ENCODE measurements at places on chromosomes 2 and 18.

GRCh38 chr2:207139552-207139951, 26.2 kb downstream of the KLF7 start:
- DNase-seq = no peak

- DNase-seq = no peak
Measured at GRCh38 chr2:32874931-32875330, 71.8 kb upstream of the LTBP1 start.

GRCh38 chr2:233817995-233818638, 36.2 kb downstream of the HJURP start:
- DNase-seq = no peak

DNA sequence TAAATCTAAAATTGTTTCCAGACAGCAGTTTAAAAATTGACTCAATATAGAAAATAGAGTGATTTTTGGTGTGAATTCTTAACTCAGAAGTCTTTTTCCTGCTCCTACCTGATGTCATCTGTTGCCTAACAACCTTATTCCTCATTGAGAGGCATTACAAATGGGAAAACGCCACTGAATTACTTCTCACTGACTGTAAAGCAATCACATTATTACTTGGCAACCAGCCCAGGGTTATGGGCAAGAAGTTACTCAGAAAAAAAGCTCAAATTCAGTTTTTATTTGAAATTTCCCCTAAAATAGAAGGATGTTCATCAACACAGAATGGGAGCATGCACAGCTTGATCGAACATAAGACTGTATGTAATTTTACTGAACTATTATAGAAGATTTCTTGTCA, 201.8 kb upstream of the GULP1 start:
- no peak for DNase-seq

- DNase-seq = no peak
Measured at GRCh38 chr18:61992923-61993322, 100.1 kb upstream of the RNF152 start.

DNA sequence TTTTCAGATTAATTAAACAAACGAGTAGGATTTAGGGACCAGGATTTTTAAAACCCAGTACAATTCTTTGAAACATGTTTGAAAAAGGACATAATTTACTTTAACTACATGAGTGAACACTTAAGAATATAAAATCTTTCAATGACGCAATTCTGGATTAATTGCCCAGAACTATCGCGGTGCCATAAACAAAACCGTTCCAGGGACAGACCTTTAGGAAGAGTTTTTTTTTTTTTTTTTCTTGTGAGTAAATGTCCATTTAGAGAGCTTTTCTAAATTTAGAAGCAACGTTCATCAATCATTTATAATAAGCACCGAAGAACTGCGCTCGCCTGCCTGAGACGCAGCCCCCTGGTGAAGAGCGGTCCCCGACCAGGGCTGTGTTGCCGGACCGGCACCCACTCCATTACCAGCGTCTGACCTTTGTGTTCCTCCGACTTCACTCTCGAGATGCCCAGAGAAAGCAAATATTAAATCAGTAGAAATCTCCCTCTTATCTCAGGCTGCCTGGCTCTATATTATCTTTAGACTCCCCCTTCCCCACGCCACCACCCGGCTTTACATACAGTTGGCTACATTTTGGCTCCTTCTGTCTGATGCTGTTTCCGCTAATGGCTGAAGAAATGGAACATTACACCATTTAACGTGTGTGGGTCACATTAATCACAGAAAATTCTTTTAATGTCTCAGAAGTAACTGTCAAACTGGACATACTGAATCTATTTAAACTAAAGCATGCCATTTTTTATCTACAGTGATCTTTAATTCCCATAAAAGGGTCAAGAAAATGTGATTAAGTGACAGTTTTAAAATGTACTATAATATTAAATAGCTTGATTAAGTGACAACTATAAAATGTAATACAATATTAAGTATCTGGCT, 364.0 kb upstream of the MEIS1 start:
- no peak for DNase-seq

DNA sequence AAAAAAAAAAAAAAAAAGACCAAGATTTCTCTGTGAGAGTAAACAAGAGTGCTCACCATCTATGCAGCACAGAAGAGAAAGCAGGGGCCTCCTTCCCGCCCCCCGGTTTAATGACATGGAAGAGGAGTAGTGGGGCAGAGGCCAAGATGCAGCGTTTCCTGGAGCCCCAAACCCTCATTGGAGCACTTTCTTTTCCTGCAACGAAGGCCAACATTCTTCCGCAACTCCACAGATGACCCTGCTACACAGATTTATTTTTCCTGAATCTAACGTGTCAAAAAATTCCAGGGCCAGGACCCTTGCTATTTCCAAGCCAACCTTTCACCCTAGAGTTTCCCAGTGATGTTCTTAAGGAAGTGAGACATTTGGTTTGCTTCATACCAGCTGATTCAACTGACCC, 189.6 kb downstream of the MIB1 start:
- DNase-seq = no peak

DNA sequence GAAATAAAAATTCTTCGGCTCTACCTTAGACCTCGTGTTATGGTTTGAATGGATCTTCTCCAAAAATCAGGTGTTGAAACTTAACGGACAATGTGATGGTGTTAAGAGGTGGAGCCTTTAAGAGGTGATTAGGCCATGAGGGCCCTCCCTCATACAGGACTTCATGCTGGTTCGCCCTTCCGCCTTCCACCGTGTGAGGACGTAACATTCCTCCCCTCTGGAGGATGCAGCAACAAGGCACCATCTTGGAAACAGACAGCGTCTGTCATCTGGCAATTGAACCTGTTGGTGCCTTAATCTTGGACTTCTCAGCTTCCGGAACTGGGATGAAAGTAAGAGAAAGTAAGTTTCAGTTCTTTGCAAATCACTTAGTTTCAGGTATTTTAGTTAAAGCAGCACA, 126.3 kb upstream of the SPRED2 start:
- no peak for DNase-seq

GRCh38 chr18:79740521-79741361, 57.0 kb upstream of the KCNG2 start:
- no peak for DNase-seq

GRCh38 chr2:136362676-136363390, 244.9 kb upstream of the CXCR4 start:
- DNase-seq = no peak

- DNase-seq = no peak
Measured at GRCh38 chr2:197340591-197340990, 30.0 kb upstream of the ANKRD44 start.

Measured in stimulated activated CD4-positive, alpha-beta T cell treated with anti-CD3 and anti-CD28 coated beads, Interleukin-15, amount 100 ng/mL, for 48 hours (primary cell).